NCI-H1417 (cell line): ENCODE measurements at places on chromosomes 6 and 20.
A peak's percentile ranks its signal among the peaks of the same experiment; 100 is the strongest.

DNA sequence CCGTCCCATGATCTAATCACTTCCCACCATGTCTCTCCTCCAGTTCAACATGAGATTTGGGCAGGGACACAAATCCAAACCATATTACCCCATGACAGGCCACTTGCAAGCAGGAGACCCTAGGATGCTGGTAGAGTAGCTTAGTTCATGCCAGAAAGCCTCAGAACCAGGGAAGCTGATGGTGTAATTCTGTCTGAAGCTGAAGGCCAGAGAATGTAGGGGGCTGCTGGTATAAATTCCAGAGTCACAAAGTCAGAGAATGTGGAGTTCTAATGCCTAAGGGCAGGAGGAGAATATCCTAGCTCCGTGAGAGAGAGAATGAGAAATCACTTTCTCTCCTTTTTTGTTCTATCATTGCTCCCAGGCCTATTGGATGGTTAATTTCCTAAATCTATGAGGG is 90.3 kb upstream of the IMPG1 start:
- no peak for DNase-seq

DNA sequence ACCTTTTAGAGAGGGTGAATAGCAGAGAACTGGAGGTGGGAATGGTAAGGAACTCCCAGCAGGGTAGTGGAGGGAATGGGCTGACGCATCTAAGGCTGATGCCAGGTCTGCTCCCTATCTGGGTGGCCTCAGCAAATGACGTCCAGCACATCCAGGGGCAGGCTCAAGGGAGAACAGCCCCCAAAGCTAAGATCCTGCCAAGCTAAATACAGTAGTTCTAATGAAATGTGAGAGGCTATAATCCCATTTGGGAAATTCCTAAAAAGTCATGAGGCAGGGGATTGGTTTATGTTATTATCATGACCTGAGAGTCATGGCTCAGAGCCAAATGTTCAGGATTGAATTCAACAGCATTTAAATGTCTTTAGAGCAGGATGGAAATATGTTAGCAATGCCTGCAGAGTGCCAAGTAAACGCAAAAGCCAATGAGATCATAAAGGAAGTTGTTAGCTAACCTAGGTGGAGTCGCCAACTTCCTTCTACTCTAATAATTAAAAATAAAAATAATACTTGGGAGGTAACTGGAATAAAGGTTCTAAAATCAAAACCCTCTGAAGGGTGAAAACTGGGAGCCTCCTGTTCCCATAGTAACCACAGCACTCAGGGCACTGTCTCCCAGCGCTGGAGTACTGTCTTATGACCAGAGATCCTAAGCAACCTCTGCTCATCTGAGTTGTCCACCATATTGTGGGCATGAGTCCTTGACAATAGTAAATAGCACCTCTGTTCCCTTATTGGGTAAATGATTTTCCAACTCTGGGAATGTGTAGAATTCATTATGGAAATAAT is 34.8 kb downstream of the IYD start:
- DNase-seq = peak; percentile 28

GRCh38 chr6:133837801-133838349 is 51.0 kb upstream of the TCF21 start:
- peak; percentile 90 for DNase-seq

DNA sequence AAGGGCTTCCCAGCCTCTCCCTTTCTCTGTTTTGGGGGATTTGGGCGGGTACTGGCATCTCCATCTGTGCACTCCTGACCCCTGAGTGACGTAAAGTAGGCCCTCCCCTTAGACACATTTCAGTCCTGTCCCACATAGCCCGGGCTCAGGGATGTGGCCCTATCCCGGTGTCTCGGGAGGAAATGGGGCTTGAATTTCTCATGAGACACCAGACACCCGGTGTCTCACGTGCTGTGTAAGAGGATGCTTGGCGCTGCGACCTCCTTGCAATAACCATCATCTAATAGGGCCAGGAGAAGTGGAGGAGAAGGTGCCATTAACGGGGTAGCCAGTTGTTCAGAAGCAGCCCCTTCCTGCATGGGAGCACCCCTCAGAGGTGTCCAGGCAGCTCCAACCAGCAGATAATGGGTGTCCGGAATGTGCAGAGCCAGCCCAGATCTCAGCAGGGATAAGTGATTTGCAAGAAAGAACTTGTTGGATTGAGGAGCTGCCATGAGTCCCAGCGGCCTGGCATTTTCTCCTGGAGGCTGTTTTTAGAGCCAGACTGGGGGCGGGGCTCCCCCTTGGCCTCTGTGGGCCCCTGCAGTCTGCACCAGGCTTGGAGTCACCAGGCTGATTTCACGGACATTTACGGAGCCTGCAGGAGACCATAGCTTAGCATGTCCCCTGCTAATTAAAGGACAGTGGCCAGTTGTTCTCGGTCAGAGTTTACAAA is 372.0 kb downstream of the PREX1 start:
- no peak for DNase-seq

DNA sequence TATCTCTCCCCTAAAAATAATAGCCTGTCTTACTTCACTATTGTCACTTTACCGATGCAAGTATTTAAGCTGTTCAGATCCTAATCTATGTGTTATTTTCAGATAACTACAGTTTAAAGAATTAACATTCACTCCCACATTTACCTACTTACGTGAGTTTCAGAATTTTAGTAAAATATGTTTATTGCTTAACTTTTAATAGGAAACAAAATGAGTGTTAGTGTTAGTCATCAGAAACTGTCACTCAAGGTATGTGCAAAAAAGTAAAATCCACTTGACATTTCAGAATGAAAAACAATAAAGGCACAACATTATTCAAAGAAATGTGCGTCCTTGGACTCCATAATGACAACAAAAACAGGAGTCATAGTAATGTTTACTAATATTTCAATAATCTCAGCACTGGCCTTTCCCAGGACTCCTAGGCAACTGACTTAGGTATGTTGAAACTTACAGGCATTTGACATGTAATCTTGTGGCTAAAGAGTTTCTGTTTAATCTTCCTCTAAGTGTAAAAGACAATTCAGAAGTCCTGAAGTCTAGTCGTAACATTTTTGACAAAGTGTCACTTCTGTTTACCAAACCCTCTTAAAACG is 4.5 kb downstream of the ATXN1 start:
- no peak for DNase-seq

DNA sequence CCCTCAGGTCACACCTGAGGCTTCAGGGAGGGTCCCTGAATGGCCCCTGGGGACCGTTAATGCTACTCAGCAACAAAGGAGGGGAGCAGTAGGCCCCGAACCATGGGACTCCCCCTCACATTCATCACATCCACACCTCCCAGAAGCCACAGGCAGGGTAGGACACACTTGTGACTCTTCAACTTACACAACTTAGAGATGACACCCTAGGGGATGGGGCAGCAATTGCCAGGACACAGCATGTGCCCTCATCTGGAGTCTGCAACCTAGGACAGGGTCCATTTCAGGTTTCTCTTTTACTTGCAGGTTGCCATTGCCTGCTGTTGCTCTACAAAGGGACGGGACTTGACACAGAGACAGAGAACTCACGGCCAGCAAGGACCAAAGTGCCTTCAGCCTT is 770 bp downstream of the ULBP3 start:
- no peak for DNase-seq

DNA sequence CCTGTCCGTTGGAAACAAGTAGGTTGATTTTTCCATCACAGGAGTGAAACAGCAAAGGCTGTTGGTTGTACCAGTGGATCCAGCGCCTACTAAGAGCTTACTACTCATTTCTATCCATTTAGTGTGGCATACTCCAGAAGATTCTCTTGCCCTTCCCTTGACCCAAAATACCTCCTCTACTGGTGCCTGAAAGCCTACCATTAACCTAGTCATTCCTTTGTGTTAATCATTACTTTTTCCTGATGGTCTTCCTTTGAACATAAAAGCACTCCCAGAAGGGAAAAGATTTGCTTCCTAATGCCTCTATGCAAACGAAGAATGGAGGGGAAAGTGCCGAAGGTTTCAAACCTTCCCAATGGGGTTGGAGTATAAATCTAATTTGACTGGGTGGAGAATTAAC is 123.3 kb downstream of the QRSL1 start:
- DNase-seq = no peak

DNA sequence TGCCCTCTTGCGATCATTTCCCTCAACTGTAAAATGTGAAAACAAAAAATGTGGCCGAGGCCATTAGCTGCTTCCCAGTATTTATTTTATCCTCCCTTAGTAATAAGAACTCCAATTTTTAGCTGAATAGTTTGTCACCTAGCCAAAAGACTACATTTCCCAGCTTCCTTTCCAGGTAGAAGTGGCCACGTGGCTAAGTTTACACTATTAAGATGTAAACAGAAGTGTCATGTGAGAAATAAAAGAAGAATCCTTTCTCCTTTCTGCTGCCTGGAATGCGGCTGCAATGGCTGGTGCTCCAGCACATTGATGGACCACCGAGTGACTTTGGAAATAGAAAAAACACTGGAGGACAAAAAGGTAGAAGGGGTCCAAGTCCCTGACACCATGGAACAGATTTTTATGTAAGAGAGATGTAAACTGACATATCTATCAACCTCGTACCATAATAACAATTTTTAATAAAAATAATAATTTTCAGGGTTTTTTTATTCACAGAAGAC is 268.8 kb downstream of the PKHD1 start:
- DNase-seq = no peak

- peak; percentile 64 for DNase-seq
Observed at GRCh38 chr20:3239026-3239866, at the start of gene SLC4A11. TSS of gene SLC4A11 (minus strand) at chr20:3239190. CDS start at chr20:3239137, 53 bp downstream.

- DNase-seq = peak; percentile 35
Observed at GRCh38 chr6:159217595-159218275, 48.5 kb downstream of the FNDC1 start.

DNA sequence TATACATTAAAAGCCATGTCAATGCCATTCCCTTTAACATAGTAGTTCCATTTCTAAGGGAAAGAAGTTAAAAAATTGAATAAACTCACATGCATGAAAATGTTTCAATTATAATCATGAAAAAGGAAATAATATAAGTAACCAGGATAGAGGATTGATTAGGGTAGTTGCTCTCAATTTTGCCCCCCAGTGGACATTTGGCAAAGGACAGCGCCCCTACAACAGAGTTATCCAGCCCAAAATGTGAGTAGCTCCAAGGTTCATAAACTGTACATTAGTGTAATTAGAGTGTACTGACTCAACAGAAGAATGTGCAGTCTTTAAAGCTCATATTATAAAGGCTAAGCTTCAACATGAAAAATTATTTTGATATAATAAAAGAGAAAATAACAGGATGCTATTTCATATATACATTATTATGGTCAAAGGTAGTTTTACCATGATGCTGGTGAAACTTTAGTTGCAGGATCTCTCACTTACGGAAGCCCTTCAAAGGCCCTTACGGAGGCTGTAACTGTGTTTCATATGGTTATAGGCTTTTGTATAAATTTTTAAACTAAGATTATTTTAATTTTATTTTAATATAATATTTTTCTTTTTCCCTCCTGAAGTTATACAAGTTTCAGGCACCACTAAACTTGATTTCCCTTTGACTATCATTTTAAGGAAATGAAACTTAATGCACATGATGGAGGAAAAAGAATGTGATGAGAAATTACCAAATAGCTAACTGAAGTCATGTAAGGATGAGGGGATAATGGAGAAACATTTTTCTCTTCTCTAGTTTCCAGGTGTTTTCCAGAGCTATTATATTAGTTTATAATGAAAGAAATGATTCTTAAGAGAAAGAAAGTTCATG is 403.6 kb downstream of the PLCB1 start:
- DNase-seq = peak; percentile 54

DNA sequence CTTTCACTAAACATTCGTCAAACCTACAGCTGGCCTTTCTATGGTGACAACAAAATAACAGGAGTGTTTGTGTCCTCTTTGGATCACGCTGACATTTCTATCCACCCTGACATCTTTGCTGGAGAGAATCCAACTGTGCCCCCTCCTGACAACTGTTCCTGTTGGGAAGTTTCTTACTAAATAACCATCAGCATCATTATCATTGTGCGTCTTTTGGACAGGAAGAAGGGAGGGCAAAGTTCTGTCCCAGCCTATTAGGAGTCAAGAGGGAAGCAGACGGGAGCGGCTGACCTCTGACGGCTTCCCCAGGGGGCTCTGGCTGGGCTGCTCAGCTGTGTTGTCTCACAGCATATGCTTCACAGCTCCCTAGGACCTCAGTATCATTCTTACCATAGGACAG is 195.9 kb upstream of the SULF2 start:
- DNase-seq = no peak

GRCh38 chr6:83862776-83863471 is 3.4 kb downstream of the CYB5R4 start:
- no peak for DNase-seq

DNA sequence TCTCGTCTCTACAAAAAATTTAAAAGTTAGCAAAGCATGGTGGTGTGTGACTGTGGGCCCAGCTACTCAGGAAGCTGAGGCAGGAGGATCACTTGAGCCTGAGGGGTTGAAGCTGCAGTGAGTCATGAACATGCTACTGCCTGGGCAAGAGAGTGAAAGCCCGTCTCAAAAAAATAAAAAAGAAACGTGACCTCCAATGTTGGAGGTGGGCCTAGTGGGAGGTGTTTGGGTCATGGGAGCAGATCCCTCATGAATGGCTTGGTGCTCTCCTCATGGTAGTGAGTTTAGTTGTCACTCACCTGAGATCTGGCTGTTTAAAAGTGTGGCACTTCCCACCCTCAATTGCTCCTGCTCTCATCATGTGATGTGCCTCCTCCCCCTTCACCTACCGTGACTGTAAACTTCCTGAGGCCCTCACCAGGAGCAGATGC is 24.3 kb downstream of the RBL1 start:
- DNase-seq = no peak

DNA sequence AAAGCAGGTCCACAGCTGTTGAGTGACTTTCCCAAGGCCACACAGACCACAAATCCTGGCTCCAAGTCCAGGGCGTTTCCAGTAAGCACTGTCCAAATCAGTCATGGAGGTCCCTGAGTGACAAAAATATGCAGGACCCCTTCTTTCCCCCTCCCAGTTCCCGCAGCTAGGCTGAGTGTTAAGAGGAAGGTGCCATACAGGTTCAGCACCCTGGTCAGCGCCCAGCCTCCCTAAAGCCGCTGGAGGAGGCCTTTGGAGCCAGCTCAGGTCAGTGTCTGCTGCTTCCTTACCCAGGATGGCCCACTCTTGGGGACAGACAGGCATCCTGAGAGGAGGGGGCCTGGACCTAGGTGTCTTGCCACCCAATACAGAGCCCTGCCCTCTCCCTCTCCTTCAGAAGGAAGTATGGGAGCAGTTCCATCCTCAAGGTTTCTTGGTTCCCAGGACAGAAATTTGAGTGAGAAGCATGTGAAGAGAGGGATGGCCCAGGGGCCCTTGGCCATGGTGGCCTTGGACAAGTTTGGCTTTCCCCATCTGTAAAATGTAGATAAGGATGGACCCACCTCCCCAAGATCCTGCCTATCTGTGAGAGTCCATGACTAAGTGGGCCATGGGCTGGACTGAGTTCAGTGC is 13.2 kb downstream of the TMEM74B start:
- no peak for DNase-seq

DNA sequence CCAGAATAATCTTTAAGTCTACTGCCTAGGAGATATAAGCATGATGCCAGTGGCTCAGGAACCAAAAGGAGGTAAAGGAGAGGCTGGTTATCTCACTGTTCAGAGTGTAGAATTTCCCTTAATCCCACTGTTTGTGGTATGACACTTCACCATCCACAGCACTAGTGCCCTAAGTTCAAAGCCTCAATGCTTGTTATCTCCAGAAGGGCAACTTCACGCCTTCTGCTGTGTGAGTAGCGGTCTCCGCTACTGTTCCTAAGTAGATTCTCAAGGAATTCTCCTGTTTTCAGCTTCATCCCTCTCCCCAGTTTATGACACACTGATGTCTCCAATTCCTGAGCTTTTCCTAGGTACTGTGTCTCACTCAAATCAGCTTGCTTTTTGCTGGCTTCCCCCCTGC is 13.7 kb upstream of the SNPH start:
- no peak for DNase-seq

- no peak for DNase-seq
Observed at GRCh38 chr20:13586133-13586532, 52.6 kb downstream of the TASP1 start.
